Stimulated activated memory B cell treated with anti-CD40 and anti-IgM and Interleukin-4, amounts not matched to agents 10 μg/mL and 1 μg/mL and 100 μg/mL, for 72 hours (primary cell): ENCODE measurements at places on chromosomes 5 and 9.

- no peak for ATAC-seq
These were observed 164.2 kb downstream of the GRIA1 start for GRCh38 chr5:153654504-153655200.

- ATAC-seq = no peak
These were observed 1.3 kb downstream of the HAVCR2 start for GRCh38 chr5:157107508-157107907.

GRCh38 chr5:139689631-139690063, 41.5 kb downstream of the CXXC5 start:
- peak; percentile 65 for ATAC-seq

- ATAC-seq = no peak
These were observed 150.1 kb upstream of the STK32A start for GRCh38 chr5:147084702-147085101.

DNA sequence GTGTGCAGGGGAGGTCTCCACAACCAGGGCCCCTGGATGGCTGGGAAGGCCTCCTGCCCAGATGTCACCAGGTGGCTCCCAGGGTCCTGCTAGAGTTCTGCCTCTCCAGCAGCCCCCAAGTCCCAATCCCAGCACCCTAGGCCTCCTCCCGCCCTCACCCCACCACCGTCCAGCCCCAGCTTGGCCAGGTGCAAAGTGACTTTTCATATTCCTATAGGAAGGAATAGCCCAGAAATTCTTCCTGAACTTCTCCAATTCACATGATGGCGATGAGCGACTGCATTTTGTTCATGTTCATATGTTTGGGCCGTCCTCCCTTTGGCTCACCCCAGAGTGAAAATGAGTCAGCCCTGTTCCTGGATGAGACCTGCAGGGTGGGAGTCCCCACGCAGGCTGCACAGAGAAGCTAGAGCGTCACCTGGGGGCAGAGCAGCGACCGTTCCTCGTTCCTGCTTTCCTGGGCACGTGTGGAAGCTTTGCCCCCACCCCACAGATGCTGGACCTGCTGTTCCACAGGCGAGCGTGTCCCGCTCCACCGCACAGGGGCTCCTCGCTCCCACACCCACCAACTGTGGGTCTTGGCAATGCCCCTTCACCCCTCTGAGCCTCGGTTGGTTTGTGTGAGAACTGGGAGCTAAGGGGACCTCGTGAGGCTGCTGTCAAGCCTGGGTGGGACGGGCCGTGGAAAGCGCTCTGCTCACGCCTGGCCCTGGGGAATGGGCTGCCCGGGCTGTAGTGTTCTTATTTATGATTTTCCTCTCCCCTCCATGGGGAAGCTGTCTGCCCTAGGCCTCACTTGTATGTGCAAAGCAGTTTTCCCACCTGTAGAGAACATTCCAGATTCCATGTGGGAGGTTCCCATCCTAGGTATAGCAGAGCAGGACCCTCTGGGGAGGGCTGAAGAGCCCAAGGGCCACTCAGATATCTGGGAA, 6.9 kb downstream of the MRPS2 start:
- no peak for ATAC-seq

- no peak for ATAC-seq
These were observed 194 bp upstream of the RXFP3 start for GRCh38 chr5:33936004-33936380.

GRCh38 chr5:38871790-38872551, 26.2 kb downstream of the OSMR start:
- ATAC-seq = no peak

DNA sequence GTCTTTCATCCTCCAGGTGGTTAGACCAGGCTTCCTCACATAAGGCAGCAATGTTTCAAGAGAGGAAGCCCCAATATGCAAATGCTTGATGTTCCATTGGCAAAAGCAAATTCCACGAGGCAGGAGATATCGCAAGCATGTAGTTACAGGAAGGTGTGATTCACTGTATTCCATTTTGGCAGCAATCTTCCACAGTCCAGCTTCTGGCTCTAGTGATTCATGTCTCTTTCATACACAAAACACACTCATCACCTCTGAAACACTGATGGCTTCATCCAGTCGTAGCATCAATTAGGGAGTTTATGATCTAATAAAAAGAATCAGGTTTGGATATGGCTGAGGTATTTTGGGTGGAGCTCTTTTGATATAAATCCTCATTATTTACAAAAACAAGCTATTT, 552.2 kb upstream of the RIOK2 start:
- no peak for ATAC-seq

DNA sequence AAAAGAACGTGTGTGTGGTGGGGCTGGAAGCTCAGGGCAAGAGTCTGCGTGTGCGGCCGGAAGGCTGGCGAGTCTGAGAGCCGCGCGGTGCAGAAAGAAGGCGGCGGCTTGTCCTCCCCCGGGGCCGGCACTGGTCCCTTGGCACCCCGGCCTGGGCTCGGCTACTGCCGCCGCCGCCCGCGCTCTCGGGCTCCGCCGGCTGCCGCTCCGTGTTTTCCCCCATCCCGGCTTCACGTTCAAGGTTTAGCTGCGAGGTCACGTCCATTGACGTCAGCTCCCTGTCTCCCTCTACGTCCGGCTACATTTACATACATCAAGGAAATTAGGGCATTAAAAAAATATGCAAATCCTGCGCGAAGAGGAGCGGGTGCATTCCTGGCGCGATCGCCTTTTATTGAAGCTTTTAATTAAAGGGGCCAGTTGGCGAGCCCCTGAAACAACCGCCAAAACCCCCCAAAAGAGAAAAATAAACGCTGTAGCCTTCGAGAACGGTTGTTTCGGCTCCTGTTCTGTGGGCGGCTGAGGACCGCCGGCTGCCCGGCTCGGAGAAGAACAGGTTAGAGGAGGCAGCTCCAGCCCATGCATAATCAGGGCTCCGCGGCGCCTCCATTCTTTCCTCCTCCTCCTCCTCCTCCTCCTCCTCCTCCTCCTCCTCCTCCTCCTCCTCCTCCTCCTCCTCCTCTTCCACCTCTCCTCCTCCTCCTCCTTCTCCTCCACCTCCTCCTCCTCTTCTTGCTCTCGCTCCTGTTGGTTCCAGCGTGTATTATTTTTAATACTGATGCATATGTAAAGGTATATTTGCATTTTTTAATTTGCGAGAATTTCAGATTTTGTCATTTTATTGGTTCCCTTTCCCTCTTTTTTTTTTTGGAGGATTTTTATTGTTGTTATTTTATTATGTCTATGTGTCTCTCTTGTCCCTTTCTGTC, 207.0 kb downstream of the MEF2C start:
- peak; percentile 76 for ATAC-seq

DNA sequence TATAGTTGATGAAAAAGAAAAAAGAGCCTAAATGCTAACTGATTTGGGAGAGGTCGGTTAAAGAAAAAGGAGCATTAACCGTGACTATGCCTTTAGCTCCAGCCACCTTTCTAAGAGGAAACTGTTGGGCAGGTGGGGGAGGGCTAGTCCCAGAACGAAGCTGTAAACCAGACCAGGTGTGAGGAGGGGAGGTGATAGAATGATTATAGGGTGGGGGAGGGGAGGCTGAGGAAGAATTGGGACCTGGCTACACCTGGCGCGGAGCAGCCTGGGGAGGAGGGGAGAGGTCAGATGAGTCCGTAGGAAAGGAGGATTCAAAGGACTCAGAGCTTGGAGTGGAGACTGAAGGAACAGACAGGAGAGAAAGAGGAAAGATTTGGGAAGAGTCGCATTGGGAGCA, 73.4 kb downstream of the PHAX start:
- no peak for ATAC-seq

- no peak for ATAC-seq
These were observed 160.9 kb downstream of the LPAR1 start for GRCh38 chr9:110877374-110877773.

GRCh38 chr9:107043886-107044285, 180.9 kb downstream of the ZNF462 start:
- ATAC-seq = no peak

GRCh38 chr5:95422838-95423237, 31.7 kb downstream of the FAM81B start:
- ATAC-seq = no peak

DNA sequence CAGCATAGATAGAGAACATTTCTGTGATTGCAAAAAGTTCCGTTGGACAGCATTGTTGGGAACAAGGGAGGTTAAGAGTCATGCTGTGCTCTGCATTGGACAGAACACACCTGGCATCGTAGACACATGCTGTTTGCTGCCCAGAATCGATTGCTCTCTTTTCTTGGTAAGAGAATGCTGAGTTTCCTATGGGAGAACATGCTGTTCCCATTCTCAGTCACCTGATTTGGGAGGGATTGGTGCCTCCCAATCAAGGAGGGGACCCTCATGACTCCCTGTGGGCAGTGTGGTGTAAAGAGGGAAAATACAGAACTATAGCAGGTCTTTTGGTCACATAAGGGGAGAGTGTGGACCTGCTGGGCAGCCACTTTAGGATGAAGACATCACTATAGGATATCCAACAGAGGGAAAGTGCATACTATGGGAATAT, 555.4 kb upstream of the CLINT1 start:
- no peak for ATAC-seq

- no peak for ATAC-seq
These were observed 71.5 kb downstream of the IL6ST start for GRCh38 chr5:55923177-55923771.

DNA sequence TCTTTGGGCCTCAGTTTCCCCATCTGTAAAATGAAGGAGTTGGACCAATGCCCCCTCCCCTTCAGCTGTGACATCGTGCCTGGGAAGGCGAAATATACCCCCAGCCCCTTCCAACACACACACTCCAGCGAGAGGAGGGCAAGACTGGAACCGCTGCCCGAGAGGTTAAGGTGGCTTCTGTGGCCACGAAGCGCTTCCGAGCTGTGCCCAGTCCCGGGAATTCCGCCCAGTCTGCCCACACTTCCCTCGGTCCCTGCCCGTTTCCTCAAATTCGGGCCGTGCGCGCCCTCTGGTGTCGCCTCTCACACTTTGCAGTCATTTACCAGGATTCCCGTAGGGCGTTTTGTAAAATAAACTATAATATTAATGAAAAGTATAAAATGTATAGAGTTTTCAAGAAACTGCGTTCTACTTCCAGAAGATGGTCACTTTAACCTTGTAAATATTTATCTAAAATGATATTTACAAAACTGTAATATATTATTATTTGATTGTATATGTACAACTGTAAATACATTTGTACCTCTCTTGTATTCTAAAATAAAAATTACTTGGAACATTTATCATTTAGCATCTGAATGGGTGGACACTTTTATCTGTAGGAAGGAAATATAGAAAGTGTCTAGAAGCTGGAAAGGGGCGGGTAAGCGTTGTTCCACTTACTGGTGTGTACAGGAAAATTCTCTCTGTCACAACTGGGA, 11.0 kb upstream of the EXOSC2 start:
- ATAC-seq = no peak

DNA sequence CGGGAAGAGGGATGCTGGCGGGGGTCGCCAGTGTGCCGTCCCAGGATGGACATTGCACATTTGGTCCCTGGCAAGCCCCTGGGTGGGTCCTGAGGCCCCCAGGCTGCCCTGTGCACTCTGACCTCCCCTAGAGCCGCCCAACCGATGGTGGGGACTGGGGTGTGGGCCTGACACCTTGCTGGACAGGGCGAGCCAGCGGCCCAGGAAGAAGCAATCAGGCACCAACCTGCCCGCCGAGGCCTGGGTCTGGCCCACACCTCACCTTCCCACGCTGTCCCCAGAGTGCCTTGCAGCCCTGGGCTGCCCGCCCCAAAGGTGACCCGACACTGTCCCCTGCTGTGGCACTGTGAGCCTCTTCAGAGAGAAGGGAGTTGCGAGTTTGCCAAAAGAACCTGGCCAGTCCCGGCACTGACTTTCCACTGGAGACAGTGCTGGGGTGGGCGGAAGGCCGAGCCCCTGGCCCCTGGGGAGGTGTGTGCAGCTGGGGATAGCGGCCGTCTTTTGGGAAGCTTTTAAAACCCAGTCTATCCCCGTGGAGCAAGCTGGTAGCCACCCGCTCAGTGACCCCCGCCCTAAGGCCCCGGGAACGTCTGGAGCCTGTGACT, 12.0 kb upstream of the NRARP start:
- no peak for ATAC-seq

GRCh38 chr5:670396-671270, 22.5 kb downstream of the TPPP start:
- ATAC-seq = no peak

DNA sequence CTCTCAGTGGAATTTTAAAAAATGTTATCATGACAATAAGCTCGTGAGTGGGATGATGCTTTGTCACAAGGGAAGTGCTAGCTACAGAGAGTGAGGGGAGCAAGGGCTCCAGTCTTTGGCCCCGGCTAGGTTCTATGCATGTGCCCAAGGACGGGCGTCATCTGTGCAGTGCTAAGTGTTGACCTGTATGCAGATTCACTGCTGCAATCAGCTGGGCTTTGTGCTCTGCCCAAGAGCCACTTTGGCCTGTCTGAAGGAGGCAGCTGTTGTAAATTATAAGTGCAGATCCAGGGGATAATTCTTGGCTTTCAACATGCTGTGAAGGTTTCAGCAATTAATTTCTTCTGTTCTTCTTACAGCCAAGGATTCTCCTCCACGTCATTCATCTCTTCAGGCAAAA, 268.6 kb downstream of the PSAT1 start:
- peak; percentile 44 for ATAC-seq

- ATAC-seq = no peak
These were observed 1.8 kb downstream of the HCN1 start for GRCh38 chr5:45694255-45694814.

- no peak for ATAC-seq
These were observed 100.9 kb upstream of the HCN1 start for GRCh38 chr5:45796959-45797553.
